ENCODE measurements at places on chromosomes 16 and 17.
A peak's percentile ranks its signal among the peaks of the same experiment; 100 is the strongest.

DNA sequence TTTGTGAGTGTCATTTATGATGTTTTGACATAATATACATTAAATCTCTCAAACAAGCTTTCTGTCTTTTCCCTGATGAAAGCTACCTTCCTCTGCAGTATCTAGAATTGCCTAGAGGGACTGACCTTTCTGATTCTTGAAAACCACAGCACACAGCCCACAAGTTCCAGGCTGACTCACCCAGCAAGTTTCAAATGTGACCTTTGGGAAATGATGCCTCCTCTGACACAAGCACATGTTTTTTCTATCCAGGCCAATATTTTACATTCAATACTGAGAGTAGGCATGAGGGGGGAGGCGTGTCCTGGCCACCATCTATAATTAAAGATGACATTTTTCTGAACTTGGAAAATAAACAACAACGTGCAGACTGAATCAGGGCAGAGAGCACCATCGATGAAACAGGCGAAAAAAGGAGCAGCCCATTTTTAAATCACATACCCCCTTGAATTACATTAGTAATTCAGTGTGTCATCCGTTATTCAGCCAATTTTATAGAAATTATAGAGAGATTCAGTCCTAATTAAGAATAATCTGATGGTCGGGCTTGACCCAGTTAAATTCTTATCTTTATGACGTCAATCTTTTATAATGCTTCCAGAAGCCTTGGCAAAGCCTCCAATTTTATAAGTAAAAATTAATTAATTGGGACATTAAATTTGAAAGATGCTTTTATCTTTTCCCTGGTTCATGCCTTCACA lies 292.6 kb upstream of the CDH11 start:
- DNase-seq, result no peak

GRCh38 chr17:14813649-14814370 lies 451.3 kb downstream of the PMP22 start:
- DNase-seq, result no peak

- DNase-seq, result no peak
Measured at GRCh38 chr16:88780142-88781062, 4.6 kb downstream of the PIEZO1 start.

DNA sequence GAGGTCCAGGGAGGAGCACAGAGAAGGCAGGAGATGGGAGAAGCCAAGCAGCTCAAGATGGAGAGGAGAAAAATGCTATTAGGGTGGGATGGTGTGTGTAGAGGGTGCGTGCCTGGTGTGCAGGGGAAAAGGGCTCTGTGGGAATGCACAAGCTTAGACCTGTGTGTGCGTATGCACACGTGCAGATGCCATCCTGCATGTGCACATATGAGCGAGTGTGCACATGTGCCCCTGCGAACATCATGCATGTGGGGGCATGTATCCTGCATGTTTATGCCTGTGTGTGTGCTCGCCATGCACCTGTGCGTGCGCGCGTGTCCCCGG lies 438 bp upstream of the KCNJ12 start:
- no peak for DNase-seq

GRCh38 chr16:87107201-87107600 lies 210.0 kb downstream of the C16orf95 start:
- no peak for DNase-seq

DNA sequence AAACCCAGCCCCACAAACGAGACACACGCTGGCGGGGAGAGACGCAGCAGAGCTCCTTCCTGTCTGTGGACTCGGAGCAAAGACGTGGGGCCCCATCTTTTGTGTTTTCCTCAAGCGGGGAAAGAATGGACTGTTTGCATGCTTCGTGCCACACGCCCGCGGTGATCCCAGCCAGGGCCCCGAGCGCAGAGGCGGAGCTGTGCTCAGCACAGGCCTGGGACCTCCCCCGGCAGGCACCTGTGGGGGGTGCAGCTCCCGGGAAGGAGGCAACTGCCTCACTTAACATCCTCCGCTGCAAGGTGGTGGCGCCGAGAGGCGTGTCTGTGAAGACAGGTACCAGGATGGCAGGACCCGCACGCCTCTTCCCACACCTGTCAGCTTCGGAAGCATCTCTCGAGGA lies 19.1 kb downstream of the TRARG1 start:
- no peak for DNase-seq

GRCh38 chr16:67206838-67207248 lies 7.9 kb downstream of the ELMO3 start:
- DNase-seq, result no peak

DNA sequence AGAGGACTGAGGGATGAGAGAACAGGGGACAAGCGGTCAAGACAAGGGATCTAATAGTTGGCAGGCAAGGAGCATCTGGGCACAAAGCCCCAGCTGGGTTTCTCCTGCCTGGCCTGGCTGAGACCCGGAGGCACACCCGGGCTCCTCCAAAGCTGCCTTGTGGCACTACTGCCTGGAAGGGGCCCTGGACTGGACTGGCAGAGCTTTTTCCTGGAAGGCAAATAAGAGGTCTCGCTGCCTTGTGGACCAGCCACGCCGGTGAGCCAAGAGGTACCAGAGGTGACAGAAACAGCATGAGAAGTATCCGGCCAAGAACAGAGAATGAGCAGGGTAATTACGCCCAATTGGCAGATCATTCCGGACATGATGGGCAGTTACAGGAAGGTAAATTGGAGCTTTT lies 64.6 kb downstream of the GTF3C1 start:
- no peak for DNase-seq

DNA sequence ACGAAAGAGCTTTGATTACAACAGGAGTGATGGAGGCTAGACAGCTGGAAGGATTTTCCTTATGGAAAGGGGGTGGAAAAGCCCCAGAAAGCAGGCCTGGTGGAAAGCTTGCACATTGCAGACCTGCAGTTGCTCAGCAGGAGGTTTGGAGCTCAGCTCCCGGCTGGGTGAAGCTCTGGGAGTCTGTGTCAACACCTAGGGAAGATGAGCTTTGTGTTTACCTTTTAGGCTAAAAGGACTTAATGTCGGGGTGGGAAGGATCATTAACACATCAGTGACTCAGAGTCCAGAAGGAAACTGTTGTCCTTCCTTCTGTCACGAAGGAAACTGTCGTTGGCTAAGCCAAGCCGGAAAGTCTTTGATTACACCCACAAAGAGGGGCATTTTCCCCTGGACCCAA lies 48.2 kb downstream of the RAP1GAP2 start:
- DNase-seq, result no peak

DNA sequence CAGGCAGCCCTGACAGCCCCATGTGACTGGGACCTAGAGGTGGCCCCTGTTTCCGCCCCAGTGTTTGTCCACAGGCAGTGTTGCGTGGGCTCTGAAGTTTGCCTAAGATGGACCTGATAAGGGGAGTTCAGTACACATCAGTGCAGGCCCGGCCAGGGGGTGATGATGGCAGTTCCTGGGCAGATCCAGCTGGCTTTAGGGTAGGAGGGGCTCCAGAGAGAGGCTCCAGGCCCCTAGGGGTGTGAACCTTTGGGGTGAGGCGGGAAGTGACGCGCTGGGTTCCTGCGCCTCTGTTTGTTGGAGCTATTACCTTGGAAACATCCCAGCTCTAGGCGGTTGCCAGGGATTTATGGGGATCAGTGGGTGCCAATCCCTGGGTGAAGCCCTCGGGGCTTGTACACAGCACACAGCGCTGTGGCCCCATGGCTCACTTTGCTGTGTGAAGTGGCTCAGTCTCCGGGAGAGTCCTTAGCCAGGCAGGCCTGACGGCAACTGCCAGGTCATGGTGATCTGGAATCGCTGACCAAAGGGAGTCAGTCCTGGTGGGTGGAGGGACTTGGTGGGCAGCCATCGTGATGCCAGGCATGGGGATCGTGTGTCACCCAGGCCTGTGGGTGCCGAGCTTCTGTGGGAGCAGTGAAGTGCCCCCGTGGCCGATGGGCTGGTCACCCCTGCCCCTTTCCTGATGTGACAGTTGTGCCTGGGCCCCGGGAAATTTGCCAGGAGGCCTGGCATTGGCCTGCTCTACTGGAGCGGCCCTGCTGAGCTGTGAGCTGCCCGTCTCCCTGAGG lies 146.1 kb downstream of the SEC14L1 start:
- no peak for DNase-seq

- DNase-seq, result no peak
Measured at GRCh38 chr17:77617516-77617915, 341.0 kb upstream of the TNRC6C start.

GRCh38 chr17:60036796-60037677 lies 41.7 kb downstream of the HEATR6 start:
- DNase-seq, result peak; percentile 71

DNA sequence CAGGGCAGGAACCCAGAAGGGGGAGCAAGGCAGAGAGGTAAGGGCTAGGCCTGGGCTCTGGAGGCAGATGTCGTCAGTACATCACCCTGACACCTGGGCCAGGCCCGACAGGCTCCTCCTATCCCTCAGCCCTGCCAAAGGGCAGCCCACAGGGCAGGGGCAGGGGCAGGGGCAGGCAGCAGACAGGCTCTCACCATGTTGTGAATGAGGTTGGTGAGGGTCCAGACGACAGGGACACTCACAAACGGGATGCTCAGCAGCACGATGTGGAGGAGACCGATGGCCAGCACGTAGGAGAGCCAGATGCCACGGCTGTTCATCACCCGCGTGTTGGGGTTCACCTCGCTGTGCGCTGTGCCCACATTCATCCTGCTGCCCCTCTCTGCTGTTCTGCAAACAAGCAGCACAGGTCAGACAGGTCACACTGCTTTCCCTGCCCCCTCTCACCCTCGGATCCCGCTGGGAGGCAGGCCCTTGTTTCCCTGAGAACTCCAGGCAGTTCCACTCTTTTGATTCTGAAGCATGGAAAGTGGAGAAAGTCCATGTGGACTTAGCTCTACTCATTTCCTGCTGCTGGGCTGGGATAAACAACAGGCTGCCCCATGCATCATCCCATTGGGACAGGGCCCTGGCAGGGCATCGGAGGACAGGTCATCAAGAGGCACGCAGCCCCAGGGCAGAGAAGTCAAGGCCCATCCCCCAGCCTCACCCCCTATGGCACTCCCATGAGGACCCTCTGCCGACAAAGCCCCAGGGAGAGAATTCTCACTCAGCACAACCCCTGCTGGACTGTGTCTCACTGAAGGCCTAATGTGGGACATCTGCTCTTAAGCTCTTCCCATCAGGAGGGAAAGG lies 3.3 kb downstream of the ORMDL3 start:
- DNase-seq, result no peak

- DNase-seq, result no peak
Measured at GRCh38 chr16:24138575-24138974, 117.6 kb upstream of the CACNG3 start.

- no peak for DNase-seq
Measured at GRCh38 chr16:69444873-69445517, 20.6 kb downstream of the CYB5B start.

DNA sequence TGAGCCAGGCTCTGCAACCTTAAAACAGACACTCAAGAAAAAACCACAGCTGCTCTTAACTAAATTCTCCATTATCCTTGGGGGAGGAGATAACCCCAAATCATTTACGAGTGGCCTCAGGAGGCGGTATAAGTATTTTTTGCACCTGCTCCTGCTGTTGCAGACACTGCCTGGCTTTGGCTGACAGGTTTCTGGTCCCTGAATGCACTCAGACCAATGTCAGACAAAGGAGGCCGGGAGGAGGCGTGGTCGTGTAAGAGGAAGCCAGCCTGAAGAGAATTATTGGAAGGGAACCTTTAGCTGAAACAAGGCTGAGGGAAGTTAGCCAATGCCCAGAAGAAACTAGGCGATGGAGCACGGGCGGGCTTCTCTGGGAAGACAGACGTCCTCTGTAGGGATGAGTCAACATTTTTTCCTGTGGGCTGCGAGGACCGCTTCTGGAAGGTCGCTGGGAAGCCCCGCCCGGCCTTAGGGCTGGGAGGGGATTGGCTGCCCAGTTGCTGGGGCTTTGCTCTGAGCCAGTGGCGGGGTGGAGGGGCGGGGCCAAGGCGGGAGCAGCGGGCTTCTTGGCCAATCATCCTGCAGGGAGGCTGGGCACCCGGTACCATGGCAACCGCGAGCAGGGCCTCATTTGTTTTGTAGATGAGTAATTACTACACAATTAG lies 82.3 kb downstream of the CCDC182 start:
- DNase-seq, result peak; percentile 96

- no peak for DNase-seq
Measured at GRCh38 chr16:66524601-66525164, 25.2 kb downstream of the TK2 start.

- DNase-seq, result no peak
Measured at GRCh38 chr16:68395167-68395786, 53.0 kb downstream of the SMPD3 start.

- no peak for DNase-seq
Measured at GRCh38 chr17:14840616-14841231, 424.4 kb downstream of the PMP22 start.

GRCh38 chr17:77326076-77326591 lies 185.4 kb downstream of the SEC14L1 start:
- no peak for DNase-seq

GRCh38 chr16:86519649-86520316 lies 9.5 kb downstream of the FOXF1 start:
- no peak for DNase-seq

DNA sequence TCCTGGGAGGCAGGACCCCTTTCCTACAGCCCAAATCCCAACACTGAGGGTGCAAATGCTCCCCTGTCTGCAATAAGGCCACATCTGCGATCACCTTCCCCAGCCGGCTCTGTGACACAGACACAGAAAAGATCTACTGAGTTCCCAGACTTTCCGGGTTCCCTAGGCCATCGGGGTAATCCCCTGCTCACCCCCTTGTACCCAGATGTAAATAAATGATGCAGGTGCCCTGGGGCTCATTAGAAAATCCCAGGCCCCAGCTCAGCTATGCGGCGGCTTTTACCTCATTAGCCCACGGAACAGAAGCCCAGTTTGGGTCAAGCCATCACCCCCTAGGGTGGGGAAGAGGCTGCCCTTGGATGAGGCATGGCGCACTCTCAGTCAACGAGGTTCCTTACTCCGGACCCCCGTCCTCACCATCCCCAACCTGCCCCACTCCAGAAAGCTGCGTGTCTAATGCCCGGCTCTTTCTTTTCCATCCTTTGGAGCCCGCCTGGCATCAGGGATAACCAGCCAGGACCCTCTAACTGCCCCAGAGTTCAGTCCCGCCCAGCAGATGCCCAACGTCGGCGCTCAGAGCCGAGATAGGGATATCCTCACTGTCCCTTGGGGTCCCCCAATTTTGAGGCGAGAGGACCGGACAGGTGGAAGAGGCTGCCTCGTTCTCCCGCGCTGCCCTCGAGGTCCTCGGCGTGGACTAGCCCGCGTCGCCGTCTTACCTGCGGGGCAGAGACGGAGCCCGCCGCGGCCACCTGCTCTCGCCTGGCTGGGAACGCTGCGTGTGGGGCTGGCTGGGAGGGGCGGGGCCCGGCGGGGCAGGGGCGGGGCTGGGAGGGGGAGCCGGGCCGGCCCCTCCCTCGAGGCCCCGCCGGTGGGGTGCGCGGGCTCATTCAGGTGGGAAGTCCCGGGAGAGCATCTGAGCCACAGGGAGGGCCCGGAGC lies at the start of gene ZNF385C:
Gene ZNF385C (minus strand): TSS at position 783 of the 941 bp plus-strand sequence. CDS start 35,417 bp downstream, outside the sequence.
- DNase-seq, result no peak

GRCh38 chr16:89720551-89720812 lies 216 bp downstream of the VPS9D1 start:
- no peak for DNase-seq

DNA sequence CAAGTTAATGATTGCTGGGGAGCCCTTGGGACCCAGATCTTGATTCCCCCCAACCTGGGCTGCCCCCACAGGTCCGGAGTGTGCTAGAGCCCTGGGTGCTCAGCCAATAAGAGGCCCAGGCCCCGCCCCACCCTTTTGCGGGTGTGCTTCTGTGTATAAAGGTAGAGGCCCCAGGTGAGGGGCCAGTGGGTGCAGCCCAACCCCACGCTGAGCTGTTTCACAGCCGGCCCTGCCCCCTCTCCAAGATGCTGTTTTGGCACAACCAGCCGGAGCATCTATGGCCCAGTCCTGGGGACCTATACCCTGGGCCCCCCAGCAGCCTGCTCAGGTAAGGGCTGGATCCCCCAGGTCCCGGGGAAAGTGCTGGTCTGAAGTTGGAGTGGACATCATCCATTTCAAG lies 11.8 kb upstream of the STAC2 start:
- no peak for DNase-seq

Data from NCI-H1048 (cell line).